CD8-positive, alpha-beta T cell (primary cell): ENCODE measurements at places on chromosomes 13 and 19.

DNA sequence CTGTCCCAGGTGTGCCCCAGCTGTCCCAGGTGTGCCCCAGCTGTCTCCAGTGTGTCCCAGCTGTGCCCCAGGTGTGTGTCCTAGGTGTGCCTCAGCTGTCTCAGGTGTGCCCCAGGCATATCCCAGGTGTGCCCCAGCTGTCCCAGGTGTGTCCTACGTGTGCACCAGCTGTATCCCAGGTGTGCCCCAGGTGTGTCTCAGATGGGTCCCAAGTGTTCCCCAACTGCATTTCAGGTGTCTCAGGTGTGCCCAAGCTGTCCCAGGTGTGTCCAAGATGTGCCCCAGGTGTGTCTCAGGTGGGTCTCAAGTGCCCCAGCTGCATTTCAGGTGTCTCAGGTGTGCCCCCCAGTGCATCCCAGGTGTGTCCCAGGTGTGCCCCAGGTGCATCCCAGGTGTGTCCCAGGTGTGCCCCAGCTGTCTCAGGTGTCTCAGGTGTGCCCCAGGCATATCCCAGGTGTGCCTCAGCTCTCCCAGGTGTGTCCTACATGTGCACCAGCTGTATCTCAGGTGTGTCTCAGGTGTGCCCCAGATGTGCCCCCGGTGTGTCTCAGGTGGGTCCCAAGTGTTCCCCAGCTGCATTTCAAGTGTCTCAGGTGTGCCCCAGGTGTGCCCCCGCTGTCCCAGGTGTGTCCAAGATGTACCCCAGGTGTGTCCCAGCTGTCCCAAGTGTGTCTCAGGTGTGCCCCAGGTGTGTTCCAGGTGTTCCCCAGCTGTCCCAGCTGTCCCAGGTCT lies 1.3 kb upstream of the GRK1 start:
- DNase-seq = no peak

GRCh38 chr13:52743988-52744387 lies 4.4 kb upstream of the CNMD start:
- no peak for DNase-seq

DNA sequence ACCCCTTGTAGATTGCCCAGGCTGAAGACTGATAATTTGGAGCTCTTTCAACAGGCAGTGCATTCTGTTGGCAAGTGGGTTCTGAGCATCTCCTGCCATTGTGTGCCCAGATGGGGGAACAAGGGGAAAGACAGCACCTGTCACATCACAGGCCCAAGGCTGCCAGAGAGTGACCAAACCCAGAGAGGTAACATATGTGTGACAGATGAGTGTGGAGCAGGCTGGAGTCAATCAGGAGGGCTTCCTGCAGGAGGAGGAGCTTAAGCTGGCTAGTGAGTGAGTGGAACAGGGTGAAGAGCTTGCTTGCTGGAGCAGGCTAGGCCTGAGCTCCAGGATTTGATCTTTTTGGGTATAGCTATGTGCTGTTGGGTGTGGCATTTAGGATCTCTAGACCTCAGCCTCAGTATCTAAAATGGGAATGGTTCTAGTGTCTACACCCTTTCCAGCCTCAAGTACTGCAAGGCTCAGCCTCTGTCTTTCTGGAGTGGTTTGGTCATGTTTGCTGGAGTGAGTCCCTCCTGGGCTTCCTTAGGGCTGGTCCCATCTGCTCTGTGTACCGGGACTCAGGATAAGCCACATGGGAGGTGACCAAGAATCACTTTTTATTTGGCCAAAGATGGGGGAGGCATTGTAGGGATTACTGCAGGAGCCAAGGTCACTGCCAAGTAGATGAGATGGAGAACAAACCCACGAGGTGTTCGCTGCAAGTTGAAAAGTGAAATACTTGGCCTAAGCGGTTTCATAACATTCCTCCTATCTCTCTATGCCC lies 152.4 kb upstream of the TSHZ3 start:
- DNase-seq = no peak

DNA sequence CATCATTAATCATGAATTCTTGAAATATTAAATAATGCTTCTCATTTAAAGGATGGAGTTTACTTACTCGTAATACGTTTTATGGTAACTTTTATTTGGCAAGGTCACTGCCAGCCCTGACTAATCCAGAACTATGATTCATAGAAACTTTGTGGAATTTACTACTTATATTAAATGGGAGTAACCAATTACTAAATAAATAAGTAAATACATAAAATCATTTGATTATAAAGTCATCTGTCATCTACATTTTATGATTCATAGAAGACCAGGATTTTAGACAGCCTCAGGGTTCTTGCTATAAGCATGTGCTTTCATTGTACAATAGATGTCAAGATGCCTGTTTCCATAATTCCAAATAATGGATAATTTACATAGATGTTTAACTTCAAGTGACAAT lies 611.1 kb downstream of the TBC1D4 start:
- DNase-seq = no peak

DNA sequence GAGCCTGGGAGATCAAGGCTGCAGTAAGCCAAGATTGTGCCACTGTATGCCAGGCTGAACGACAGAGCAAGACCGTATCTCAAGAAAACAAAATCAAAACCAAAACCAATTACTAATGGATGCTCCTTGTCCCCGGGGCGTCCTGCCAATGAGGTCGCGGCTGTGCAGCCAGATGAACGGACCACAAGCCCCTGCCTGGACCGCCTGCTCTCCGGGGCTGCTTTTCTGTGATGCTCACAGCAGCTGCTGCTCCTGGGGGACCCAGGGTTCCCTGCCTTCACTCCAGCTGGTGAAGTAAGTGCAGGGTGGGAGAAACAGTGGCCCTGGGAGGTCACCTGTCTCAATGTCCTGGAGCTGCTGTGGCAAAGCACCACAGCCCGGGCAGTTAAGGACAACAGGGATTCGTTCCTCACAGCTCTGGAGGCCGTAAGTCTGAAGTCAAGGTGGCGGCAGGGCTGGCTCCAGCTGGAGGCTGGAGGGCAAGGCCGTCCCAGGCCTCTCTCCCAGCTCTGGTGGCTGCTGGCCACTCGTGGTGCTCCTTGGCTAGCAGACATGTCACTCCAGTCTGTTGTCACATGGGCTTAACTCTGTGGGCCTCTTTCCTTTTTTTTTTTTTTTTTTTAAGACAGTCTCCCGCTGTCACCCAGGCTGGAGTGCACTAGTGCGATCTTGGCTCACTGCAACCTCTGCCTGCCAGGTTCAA lies 10.1 kb downstream of the COPE start:
- no peak for DNase-seq

- DNase-seq = no peak
Observed at GRCh38 chr19:12695514-12695913, 917 bp downstream of the FBXW9 start.

GRCh38 chr19:8630796-8631424 lies 477 bp downstream of the NFILZ start:
- no peak for DNase-seq

DNA sequence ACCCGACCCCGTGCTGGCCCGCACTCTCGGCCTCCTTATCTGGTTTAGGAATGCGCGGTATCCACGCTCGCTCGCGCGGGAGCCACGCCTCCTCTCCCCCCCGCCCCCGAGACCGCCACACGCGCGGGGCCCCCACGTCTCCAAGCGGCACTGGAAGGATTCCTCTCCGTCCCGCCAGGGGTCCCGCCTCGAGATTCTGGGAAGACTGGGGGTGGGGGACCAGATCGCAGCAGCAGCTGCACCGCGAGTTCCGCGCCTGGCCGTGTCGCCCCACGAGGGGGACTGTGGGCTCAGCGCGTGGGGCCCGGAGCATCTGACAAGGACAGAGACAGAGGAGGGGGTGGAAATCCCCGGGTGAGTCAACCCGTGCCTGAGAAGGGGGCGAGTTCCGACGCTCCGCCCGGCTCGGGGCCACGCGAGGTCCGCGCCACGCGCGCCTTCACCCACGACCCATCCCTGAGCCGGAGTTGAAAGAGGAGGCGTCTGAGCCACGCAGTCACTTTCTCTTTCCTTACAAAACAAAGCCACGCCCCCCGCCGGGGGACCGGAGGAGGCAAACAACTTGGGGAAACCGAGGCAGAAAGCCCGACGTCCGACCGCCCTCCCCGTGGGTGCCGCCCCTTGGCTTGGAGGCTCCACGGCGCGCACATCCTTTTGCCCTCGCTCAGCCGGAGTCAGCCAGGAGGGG lies 814 bp downstream of the S1PR2 start:
- DNase-seq = peak; percentile 77

DNA sequence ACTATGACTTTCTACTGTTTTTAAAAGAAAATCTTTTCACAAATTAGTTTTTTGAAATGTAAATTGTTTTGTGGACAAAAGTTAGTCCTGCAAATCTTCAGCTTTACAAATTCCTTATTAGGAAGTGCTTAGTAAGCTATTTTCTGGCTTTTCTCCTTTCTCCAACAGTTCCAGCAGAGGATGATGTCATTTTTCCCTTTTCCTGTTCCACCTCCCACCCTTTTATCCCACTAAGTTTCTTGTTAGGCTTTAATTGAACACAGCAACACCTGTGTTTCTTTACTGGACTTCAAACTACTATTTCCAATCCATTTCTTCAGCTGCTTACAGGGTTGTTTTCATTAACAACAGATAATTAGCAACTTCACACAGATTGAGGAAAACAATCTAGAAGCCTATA lies 389.2 kb downstream of the NDFIP2 start:
- DNase-seq = no peak

GRCh38 chr19:55486043-55486970 lies 1.3 kb downstream of the NAT14 start:
- no peak for DNase-seq

- no peak for DNase-seq
Observed at GRCh38 chr13:72383646-72384045, 343.8 kb downstream of the MZT1 start.

GRCh38 chr19:29531458-29532025 lies 5.7 kb downstream of the VSTM2B start:
- DNase-seq = no peak
